Astrocyte of the hippocampus (primary cell): ENCODE measurements at places on chromosomes 1 and 21.

DNA sequence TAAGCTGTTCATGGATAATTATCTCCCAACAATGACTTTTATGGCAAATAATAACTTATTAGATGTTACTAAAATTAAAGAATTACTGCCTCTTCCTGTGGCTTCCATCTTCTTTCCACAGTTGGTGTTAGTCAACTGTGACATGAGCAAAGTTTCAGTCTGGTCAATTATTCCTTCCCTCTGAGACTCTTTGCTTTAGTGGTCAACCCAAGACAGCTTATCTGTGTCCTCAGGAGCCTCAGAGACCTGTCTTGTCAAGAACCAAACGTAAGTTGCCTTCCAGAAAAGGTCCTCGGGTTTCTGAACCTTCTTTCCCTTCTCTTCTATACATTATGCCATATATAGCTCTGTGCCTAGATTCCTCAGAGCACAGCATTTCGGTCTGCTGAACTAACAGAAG is 263.2 kb upstream of the ZP4 start:
- no peak for DNase-seq

DNA sequence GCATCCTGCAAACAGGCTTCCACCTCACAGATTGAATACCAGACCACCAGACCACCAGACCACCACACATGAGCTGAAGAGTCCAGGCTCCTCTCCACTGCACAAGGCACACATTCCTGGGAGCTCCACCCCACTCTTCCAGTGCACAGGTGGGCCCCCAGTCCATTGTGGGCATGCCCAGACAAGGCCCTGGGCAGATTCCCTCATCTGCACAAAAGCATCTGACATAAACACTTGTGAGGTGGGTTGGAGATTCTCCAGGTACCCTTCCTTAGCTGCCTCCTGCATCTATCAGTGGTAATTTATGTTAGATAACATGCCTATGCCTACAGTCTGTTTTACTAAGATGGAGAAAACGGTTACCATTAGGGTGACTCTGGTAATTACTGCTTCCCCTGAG is 11.6 kb upstream of the CTBS start:
- DNase-seq: no peak

- peak; percentile 51 for DNase-seq
These were observed 61.3 kb downstream of the MORN1 start for GRCh38 chr1:2330035-2330434.

GRCh38 chr1:58782178-58783089 is 1.4 kb downstream of the JUN start:
- DNase-seq: peak; percentile 72

DNA sequence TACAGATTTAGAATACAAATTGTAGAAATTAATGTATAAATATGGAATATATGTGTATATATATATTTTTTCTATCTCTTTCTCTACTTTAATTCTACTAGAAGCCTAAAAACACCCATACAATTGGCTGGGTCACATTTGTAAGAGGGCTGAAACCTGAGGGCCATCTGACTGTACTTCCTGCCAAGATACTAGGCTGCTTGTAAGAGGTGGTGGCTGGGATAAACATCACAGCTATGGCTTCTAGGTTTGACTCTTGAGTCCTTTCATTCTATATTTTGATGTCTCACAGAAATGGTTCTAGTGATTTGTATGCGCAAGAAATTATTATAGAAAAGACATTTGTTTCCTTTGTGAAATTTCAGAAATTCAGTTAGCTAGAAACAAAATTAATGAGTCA is 1155.2 kb upstream of the B3GALT2 start:
- no peak for DNase-seq

- DNase-seq: no peak
These were observed 113.6 kb downstream of the ZMYM4 start for GRCh38 chr1:35382107-35382506.
